SHP77 (cell line): ENCODE measurements at places on chromosomes 1 and 21.
A peak's percentile ranks its signal among the peaks of the same experiment; 100 is the strongest.

- no peak for DNase-seq
Measured at GRCh38 chr1:229280921-229281320, 10.0 kb downstream of the RAB4A start.

- DNase-seq, result no peak
Measured at GRCh38 chr1:7519181-7519860, 251.8 kb upstream of the VAMP3 start.

DNA sequence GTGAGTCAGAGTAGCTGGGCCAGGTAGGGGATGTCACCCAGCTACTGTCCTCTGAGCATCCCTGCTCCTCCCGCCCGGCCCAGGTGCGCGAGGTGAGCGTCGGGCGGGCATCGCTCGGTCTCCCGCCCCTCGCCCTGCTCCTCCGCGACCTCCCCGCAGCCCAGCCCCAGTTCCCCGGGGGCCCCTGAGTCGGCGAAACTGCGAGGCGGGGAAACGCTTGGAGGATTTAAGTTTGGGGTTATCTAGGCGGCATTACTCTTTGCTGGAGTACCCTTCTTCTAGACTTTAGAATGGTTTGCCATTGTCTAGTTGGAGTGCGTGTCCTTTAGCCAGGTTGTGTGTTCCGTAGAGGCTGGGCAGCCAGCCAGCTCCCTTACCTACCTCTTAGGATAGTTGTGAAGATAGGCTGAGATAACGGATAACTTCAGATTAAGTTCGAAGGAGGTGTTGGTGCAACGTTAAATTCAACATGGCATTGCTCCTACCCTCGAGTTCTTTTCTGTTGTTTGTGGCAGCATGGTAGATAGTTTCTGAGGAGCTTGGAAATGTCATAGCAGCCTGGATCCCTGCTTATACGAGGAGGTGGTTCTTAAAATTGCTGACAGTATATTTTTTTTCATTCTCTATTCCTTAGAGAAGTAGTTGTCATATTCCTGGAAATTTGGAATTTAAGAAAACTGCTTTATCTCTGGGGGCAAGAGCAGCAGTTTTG lies 697 bp downstream of the AGO3 start:
- peak; percentile 31 for DNase-seq

DNA sequence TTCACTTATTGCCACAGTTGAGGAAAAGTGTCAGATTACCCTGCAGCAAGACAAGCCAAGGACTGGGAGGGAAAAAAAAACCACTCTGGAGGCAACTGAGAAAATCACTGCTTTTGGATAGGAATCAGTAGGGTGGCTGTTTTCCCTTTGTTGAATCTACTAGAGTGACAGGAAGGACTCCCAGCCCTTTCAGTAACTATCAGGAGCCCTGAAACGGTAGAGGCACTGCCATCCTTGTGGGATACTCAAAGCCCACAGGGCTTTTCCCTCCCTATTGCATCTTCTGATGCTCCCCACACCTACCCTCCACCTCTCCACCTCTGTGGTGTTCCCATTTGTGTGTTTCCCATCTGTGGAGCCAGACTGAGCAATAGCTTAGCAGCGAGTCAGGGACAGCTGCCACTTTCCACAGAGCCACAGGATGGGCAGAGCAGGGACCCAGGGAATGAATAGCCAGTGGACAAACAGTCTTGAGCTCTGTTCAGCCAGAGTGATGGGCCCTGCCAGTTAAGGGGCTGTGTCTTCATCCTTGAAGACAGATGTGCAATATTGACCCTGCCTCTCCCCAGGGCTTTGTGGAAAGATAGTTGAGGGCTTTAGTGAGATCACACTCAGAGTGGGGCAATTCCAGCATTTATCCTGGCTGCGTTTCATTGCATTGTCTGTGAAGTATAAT lies 13.9 kb downstream of the UBIAD1 start:
- no peak for DNase-seq

GRCh38 chr1:158028969-158029368 lies 35.5 kb downstream of the KIRREL1 start:
- no peak for DNase-seq

DNA sequence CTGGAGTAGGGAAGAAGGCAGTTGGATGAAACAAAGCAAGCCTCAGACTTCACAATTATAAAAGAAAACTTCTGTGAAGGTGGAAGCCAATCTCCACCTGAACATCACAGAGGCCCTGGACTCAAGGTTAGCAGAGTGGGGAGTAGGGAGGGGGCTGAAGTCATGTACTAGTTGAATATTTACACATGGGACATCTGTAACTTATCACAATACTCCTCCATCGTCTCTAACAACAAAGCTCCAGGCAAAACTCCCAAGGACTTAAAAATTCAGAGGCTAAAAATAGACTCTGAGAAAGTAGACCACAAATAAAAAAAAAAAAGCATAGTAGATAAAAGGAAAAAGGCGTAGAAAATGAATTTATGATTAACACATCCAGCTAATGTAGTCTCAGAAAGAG lies 326.3 kb upstream of the PKN2 start:
- no peak for DNase-seq
